SHP77 (cell line): ENCODE measurements at places on chromosomes 1 and 21.

- DNase-seq, result no peak
Measured at GRCh38 chr1:17791055-17791390, 35.9 kb downstream of the ACTL8 start.

GRCh38 chr1:71565262-71565661 is 484.4 kb upstream of the ZRANB2 start:
- DNase-seq, result no peak

DNA sequence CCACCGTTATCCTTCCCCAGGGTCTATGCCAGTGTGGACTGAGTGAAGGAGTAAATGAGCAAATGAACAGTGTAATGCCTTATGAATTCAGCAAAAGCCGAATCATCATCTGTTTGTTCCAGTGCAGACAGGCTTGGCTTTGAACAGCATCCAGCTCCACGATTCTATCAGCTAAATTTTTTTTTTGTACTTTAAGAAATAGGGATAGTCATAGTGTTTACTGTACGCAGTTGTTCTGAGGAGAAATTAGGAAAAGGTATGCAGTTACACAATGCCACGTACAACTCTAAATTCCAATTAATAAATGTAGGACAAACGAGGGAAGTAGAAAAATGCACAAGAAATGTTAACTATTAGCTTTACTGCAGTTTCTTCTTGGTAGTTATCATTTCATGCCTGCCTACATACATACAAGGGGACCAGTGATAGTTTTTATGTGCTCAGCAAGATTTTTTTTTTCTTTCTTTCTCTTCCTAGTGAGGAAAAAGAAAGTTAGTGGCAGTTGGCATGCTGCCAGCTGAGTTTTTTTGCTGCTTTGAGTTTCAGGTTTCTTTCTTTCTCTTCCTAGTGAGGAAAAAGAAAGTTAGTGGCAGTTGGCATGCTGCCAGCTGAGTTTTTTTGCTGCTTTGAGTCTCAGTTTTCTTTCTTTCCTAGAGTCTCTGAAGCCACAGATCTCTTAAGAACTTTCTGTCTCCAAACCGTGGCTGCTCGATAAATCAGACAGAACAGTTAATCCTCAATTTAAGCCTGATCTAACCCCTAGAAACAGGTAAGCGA is at the start of gene IFI44L:
TSS of gene IFI44L (plus strand) at position 646 of the 777 bp plus-strand sequence. CDS start 7,468 bp downstream, outside the sequence.
- no peak for DNase-seq

DNA sequence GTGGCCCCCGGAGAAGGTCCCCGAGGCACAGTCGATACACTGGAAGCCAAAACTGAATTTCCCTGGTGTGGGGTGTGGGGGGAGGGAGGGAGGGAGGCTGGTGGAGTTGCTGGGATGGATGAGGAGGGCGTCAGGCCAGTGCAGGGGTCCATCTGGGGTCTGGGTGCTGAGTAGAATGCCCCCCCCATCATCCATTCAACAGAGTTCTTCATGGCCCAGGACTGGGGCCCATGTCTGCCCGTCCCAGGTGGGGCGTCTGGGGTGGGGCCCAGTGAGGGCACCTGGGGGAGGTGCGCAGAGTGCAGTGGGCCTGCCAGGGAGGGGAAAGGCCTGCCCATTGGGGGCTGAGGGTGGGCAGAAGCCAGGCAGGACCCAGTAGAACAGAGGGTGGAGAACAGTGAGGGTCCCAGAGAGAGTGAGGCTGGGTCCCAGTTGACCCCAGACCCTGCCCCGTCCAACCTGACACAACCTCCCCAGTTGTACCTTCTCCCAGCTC is 1.9 kb downstream of the TNFRSF18 start:
- no peak for DNase-seq

GRCh38 chr1:163203561-163203960 is 845 bp upstream of the RGS5 start:
- no peak for DNase-seq

DNA sequence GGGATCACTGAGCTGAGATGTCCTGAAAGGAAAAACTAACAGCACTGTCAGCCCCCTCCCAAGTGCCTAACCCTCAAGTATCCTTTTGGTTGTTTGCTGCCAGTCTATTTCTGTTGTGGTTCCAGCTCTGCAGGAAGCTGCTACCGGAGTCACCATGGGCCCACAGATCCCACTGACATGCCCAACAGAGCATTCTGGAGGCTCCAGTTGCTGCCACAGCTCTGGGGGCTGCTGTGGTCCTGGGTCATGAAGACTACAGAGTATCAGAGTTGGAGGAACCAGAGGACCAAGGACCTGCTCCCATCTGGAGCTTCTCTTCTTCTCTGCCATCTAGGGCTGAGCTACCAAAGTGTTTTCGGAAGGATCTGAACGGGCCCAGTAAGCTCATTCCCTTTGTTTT is 910 bp downstream of the LCE3A start:
- no peak for DNase-seq
